ENCODE measurements at places on chromosomes 3 and 15.

DNA sequence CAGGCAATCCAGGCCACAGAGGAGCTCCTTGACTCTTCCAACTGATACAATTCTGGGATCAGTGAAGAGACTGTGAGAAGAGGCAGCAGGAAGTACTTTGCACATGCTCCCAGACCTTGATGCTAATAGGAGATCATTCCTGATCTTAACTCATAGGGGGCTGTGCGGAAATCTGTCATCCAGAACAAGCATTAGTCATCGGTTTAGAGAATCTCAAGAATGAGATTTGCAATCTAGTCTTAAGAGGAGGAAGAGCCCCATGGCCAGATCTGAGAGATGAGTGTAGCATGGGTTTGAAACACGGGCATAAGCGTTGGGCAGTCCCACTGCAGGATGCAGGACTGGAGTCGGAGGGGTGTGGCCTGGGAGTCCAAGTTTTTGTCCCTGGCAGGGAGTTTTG is 1081.1 kb downstream of the NAALADL2 start:
- no peak for DNase-seq

- DNase-seq: no peak
Measured at GRCh38 chr3:160140756-160141155, 84.5 kb upstream of the C3orf80 start.

- no peak for DNase-seq
Measured at GRCh38 chr15:70165716-70166284, 68.1 kb upstream of the TLE3 start.

DNA sequence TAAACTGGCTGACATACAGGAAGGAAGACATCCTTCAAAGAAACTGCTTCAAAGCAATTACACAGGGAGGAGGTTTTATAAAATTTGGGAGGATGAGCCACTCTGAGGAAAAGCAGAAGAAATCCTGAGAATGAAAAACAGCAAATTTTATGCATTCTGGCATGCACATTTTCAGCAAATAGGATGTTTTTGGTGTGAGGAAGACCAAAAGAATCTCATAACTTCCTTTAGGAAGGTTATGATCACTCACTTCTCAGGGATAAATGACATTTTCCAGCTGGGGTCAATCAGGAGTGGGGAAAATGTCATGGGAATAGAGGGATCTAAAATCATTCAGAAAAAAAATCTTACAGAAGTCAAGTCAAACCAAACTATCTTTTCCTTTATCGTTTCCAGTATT is 371.7 kb upstream of the CNTN6 start:
- no peak for DNase-seq

- no peak for DNase-seq
Measured at GRCh38 chr3:13317596-13318320, 102.4 kb downstream of the NUP210 start.

GRCh38 chr3:170467571-170468147 is 49.0 kb downstream of the CLDN11 start:
- no peak for DNase-seq

DNA sequence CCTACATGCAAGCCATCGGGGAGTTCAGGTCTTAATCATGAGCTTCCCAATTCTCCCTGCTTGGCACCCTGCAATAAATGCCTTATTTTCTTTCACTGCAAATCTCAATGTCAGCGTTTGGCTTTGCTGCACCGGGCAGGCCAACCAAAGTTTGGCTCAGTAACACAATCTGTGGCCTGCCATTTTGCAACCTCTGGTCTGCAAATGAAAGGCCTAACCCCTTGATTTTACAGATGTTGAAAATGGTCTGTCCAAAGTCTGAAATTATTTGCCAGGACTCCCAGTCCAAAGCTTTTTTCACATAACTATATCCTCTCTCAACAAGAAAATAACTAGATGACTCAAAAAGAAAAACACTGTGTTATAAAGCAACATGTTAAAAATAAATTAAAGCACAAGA is 34.0 kb upstream of the LEKR1 start:
- no peak for DNase-seq

DNA sequence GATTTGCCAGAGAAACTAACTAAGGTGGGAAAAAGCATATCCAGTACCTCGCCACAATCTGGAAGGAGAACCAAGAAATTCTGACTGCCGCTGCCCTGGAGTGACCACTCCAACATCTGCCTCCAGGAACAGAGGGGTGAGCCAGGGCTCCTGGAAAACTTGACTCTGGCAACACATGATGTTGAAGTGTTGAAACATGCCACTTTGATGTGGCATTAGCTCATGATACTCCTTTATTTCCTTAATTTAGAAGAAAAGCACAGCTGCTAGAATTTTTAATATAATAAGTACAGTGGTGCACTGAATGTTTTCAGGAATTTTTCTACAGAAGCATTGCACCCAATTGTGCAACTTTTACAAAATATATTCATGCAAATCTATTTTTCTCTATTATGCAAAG is 109.9 kb upstream of the BCL6 start:
- no peak for DNase-seq

- DNase-seq: no peak
Measured at GRCh38 chr3:185225523-185225922, 28.3 kb downstream of the EHHADH start.

- no peak for DNase-seq
Measured at GRCh38 chr15:34927726-34928125, 41.8 kb downstream of the AQR start.

DNA sequence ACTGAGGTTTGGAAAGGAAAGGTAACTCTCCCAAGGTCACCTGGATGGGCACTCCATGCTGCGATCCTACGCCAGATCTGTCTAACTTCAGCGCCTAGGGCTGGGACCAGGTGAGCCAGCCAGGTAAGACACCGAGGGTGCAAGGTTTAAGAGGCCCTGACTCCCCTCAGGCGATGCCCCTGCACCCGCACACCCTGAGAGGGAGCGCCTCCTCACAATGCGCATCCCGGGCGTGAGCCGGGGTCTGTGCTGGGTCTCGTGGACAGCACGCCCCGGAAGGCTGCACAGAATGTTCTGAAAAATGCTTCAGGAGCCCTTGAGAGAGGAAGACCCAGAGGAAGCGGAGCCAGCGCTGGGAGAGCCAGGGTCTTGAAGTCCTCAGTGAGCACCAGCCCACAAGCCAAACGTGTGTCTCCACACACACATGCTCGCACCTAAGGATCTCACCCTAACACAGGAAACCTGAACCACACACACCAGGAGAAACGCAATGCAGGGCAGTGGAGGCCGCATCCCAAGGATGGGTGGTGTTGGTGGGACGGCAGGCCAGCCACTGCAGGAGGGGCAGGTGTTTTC is 142.0 kb downstream of the ADAMTS17 start:
- no peak for DNase-seq

DNA sequence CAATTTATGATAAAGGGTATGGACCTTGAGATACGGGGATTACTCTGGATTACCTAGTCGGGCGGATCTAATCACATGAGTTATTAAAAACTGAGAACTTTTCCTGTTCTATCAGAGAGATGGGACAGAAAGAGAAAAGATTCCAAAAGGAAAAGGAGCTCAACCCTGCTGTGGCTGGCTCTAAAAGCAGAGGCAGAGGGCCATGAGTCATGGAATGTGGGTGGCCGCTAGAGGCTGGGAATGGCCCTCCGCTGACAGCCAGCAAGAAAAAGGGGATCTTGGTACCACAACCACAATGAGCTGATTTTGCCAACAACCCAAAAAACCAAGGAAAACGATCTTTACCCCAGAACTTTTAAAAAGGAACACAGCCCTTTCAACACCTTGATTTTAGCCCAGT is 210.0 kb downstream of the MAGI1 start:
- no peak for DNase-seq

- no peak for DNase-seq
Measured at GRCh38 chr15:58065445-58066041, at the start of gene ALDH1A2. Gene ALDH1A2, minus strand, starts transcription at chr15:58065711. Its CDS starts 61 bp downstream, at chr15:58065650.

DNA sequence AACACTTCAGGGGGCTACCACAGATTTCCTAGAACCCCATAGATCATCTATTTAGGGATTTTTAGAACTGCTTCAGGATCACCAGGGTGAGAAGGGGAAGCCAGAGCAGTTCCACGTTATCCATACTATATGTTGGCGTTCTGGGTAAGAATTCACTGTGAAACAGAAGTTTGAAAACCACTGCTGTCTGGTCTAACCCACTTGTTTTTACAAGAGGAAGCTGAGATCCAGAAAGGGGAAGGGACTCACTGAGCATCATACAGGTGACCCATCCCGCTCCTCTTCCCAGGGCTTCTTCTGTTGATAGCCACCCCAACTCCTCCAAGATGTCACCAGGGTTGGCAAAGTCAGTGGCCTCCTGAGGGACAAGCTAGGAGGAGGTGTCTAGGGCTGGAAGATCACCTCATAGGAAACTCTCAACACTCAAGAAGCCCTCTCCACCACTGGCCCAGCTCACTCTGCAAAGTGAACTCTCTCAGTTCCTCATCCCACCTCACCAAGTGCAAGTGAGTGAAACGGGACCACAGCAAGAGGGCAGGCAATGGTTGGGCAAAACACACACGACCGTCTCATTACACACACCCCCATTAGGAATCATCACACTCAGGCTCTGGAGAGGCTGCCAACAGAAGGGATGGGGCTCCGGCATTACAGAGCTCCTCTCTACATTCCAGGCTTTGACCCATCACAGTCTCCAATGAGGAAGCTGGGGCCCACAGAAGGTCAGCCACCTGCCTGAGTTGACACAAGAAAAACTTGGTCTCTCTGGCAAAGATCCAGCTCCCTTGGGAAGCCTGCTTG is 1.8 kb downstream of the DAPK2 start:
- peak; percentile 56 for DNase-seq

Measured in memory B cell (primary cell).